ENCODE measurements at places on chromosomes 16 and 17.
A peak's percentile ranks its signal among the peaks of the same experiment; 100 is the strongest.

DNA sequence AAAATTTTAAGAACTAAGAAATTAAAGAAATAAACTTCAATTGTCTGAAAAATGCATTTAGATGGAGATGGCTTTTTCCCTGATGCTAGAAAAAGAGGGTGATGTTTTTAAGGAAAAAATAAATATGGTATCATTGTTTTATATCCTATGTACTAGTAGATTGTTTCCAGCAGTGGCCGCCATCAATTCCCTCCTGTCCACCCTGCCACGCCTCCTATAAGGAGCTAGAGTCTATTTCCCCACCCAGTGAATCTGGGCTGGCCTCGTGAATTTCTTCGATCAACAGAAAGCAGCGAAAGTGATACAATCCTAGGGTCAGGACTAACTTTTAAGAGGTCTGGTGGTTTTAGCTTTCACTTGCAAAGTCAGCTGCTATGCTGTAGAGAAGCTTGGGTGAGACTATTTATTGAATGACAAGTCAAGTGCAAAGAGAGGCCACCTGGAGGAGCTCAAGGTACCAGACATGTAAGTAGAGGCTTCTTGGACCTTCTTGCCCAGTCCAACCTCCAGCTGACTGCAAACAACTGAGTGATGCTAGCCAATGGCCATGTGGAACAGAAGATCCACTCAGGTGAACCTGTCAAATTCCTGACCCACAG is 80.9 kb upstream of the MTMR4 start:
- DNase-seq = no peak

DNA sequence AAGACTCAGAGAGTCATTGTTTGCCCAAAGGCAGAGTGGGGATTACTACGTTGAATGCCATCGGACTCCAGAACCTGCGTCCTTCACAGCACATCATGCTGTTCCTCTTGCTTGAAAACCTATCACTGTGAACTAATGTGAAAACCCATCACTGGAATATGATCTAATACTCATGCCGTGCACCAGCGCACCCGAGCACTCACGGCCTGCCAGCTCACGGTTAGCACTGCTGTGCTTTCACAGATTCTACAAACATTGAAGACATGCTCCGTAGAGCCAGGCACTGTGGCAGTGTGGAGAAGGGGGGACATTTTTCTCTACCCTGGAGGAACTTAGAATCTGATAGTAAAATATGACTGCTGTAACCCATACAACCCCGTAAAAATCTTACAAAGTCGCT is 350.4 kb downstream of the C16orf95 start:
- DNase-seq = no peak

GRCh38 chr17:64328859-64329531 is 61.7 kb downstream of the PECAM1 start:
- DNase-seq = no peak

DNA sequence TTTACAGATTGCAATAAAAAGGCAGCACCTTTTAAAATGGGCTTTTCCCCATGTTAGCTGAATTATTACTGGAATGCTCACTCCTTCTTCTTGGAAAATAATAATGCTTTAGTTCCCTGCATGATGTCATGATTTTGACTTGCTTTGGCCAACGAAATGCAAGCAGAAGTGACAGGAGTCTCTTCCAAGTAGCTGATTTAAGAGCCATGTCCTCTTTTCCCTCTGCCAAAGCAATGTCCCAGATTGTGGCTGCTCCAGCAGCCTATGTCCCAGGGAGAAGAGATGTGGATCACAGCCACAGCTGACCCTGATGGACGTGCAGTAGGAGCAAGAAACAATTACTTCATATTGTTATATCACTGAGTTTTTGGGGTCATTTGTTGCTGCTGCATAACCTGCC is 246.6 kb downstream of the HAPSTR1 start:
- DNase-seq = no peak

GRCh38 chr17:59791603-59792457 is 84.4 kb downstream of the VMP1 start:
- no peak for DNase-seq

DNA sequence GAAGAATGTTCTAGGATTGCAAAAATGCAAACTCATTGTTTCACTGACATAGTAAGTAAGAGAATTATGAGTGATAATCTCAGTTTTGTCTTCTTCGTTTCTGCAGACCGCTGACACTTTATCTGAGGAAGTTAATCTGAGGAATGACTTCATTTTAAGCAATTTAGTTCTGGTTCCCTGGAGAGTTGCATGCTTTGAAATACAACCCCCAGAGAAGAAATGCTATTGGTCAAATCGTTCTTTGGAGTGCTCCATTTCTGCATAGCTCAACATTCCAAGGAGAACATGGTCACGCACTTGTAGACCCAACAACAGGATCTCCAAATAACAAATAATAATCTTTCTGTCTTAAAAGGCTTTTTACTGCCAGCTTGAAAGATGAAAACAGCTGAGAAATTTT is 427.1 kb downstream of the GRIN2A start:
- DNase-seq = no peak

GRCh38 chr17:15411384-15412198 is 55.8 kb downstream of the CDRT4 start:
- DNase-seq = no peak

DNA sequence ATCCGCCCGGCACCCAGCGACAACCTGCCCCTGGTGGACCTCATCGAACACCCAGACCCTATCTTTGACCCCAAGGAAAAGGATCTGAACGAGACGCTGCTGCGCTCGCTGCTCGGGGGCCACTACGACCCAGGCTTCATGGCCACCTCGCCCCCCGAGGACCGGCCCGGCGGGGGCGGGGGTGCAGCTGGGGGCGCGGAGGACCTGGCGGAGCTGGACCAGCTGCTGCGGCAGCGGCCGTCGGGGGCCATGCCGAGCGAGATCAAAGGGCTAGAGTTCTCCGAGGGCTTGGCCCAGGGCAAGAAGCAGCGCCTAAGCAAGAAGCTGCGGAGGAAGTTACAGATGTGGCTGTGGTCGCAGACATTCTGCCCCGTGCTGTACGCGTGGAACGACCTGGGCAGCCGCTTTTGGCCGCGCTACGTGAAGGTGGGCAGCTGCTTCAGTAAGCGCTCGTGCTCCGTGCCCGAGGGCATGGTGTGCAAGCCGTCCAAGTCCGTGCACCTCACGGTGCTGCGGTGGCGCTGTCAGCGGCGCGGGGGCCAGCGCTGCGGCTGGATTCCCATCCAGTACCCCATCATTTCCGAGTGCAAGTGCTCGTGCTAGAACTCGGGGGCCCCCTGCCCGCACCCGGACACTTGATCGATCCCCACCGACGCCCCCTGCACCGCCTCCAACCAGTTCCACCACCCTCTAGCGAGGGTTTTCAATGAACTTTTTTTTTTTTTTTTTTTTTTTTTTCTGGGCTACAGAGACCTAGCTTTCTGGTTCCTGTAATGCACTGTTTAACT is 1.0 kb downstream of the NOG start:
- peak; percentile 23 for DNase-seq

DNA sequence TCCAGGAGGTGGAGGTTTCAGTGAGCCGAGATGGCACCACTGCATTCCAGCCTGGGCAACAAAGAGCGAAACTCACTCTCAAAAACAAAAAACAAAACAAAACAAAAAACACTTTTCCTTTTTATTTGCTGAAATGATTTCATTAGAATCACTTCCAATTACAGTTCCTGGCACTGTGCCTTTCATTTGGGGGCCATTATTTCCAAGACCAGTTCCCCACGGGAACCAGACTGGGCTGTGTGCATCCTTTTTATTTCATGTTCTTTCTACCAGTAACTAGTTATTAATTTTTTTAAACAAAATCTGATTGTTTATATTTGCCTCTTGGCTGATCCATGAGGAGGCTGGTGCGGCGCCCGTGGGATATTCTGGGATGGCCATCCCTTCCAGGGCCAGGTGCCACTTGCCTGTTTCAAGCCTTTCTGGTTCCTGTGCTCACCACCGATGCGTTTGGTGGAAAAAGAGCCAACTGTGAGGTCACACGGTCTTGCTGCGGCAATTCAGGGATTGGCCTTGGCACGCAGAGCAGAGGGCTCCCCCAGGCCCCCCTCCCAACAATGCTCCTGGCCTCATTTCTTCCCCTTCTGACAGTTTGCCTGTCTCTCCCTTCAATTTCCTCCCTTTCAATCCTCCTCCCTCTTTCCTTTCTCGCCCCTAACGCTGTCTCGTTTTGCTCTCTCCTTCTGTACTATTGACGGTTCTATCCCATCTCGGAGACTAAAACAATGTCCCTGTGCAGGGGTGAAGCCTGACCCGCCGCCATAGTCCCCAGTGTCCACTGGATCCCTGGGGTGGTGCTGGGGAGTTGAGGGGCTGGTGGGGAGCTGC is 13.4 kb downstream of the UBALD1 start:
- DNase-seq = no peak

GRCh38 chr17:7477392-7478275 is 1.8 kb downstream of the ZBTB4 start:
- DNase-seq = no peak

DNA sequence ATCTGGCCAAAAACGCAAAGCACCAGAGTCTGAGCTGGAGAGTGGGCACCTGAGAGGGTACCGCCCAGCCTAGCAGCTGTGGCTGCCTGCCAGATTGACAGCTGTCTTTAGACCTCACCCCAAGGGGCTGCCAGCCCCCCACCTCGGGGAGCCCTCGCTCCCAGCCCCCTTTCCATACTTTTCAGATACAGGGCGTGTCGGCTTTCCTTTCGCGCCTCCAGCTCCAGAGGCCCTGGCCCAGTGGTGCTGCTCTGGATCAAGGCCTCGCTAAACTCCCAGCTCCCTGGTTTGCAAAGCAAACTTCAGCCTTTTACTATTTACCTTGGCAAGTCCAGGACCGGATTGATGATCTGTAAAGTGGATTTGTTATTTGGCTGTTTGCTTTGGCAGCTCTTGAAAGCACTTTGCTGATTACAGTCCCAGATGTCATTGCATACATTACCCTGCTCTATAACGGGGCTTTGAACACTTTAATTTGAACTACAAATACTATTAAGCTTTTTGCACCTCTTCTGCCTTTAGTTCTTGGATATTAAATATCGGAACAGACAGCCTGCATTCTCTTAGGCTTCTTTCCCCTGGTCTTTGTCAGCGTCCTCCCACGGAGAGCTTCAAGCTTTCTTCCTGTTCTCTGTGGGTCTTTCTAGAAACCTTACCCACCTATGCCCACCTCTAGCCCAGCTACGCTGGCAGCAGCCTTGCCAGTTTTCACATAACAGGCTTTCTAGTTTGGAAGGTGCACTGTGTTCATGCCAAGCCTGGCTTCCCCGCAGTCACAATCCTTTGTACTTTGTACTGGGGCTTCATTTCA is 63.6 kb upstream of the TBX2 start:
- DNase-seq = no peak

DNA sequence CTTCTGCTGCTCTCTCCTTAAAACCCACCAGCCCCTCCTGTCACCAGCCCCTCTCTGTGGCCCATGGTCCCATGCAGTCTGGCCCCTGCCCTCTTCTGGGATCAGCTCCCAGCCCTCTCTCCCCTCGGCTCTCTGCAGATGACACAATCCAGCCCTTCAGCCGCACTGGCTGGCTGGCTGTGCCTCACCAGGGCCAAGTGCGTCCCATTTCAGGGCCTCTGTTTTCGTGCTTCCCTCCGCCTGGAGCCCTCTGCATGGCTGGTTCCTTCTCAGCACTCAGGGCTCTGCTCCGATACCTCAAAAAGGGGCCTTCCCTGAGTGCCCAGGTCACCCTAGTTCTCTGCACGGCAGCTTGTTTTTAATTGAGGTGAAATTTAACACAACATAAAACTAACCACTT is 124.3 kb downstream of the SOCS1 start:
- no peak for DNase-seq

- DNase-seq = no peak
These were observed 4.0 kb upstream of the TMEM88 start for GRCh38 chr17:7850701-7851437.

DNA sequence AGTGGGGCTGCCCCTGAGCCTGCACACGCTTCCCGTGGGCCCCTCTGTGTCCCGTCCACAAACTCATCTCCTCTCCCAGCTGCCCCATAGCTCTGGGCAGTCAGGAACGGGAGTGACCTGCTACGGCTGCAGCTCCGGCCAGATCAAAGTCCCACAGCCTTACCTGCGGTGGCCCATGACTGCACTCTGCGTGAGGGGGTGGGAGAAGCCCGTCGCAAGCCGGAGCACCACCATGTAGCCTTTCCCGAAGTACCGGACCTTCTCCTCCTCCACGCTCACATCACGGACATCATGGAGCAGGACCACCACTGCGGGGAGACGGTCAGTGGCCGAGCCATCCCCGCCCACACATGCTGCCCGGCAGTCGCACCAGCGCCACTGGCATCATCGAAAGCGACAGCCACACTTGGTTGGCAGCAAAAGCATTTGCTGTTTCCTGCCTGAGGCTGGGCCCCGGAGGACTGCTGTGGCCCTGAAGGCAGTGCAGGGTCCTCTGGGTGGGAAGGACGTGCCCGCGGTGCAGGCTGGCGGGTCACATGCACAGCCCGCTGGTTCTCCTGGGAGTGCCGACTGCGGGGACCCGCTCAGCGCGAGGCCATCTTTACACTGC is 6.2 kb downstream of the CYBC1 start:
- DNase-seq = no peak

GRCh38 chr16:85259832-85260167 is 147.5 kb upstream of the CIBAR2 start:
- no peak for DNase-seq

- no peak for DNase-seq
These were observed 197.7 kb upstream of the NOG start for GRCh38 chr17:56395787-56396186.

DNA sequence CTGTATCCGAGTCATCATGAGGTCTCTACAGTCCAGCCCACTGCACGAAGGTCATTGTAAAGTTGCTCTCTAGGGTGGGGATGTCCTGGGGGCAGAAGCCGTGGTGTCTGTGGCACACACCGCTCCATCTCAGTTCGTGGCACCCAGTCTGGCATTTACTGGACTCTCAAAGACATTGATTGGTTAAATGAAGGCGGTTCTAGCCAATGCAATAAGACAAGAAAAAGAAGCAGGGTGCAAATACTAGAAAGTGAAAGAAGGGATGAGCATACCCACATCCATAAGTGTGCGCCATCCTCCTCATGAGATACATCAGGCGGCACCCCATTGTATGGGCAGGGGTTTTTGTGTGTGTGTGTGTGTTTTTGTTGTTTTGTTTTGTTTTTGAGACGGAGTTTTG is 10.7 kb upstream of the ATP2A3 start:
- DNase-seq = no peak

- peak; percentile 80 for DNase-seq
These were observed 493 bp downstream of the PLSCR3 start for GRCh38 chr17:7393613-7394451.

DNA sequence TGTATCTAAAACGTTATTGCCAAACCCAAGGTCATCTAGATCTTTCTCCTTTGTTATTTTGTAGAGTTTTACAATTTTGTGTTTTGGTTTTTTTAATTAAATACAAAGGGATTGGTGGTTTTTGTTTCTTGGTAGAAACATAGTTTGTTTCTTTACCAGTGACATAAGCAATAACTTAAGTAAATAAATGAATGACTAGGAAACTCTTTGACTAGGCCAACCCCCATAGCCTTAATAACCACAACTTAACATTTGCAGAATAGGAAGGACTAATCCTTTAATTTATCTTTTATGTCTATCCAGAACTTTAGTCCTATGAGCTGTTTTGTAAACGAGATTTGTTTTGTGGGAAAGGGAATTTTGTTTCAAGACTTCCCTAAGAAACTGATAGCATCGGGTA is 162.5 kb downstream of the PRKCA start:
- DNase-seq = no peak

- no peak for DNase-seq
These were observed 31.7 kb downstream of the RPH3AL start for GRCh38 chr17:320809-321385.
